ENCODE measurements at places on chromosomes 4 and X.

GRCh38 chrX:37825215-37825842 lies 22.0 kb downstream of the DYNLT3 start:
- DNase-seq = peak; percentile 40

- no peak for DNase-seq
Measured at GRCh38 chr4:25032126-25032525, 1.4 kb upstream of the LGI2 start.

GRCh38 chrX:29067351-29067750 lies 480.1 kb downstream of the IL1RAPL1 start:
- DNase-seq = no peak

DNA sequence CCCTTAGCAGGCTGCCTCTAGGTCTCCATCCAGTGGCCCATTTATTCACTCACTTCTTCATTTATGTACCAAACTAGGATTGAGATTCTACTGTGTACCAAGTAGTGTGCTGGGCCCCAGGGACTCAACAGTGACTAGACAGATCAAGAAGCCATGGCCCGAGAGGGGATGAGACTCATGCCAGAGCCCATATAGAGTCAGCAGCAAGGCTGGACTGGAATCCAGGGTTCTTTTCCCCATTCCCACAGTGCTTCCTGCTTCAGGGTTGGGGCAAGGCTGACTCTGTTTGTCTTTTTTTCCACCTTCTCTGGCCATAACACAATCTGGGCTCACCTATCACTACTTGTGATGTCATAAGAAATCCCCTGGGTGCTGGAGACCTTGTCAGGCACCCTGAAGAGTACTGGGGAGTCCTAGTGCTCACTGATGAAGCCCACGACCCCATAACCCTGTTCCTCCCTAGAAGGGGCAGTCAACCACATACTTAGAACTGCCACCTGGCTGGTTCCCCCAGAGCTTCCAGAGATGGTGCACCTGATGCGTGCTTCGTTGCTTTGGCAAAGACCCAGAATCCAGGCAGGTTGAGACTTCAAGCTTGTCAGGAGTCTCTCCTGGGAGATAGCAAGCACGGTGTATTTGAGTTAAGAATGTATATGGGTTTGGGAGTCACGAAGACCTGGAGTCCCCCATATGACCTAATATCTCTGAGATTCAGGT lies 6.2 kb downstream of the RTL5 start:
- DNase-seq = no peak

DNA sequence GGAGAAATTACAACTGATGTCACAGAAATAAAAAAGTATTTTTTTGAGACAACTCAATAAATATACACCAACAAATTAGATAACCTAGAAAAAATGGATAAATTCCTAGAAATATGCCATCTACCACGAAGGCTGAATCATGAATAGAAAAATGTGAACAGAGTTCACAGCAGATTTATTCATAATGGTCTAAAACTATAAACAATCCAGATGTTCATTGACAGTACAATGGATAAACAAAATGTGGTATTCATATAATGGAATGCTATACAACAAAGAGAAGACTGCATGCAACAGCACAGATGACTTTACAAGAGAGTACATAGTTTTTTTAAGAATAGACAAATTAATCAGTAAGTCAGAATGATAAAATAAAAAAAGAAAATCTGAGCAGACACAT lies 55.2 kb downstream of the CLOCK start:
- DNase-seq = no peak

- DNase-seq = no peak
Measured at GRCh38 chr4:152033621-152034020, 272.8 kb upstream of the GATB start.

DNA sequence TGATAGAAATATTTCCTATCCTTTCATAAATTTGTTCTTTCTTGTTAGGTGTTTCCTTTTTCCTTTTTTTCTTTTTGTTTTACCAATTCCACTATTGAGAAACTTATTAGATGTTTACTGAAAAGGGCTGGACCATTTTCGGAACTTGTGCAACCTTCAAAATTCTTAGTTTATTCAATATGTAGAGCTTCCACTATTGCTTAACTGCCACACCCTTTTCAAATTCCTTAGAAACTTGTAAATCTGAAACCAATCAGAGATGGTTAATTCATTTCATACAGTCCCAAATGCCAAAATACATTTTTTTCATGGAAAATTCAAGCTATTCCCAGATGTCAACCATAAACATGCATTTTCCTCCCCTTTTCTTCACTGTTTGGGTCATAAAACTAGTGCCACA lies 66.1 kb upstream of the SLC39A8 start:
- DNase-seq = no peak

DNA sequence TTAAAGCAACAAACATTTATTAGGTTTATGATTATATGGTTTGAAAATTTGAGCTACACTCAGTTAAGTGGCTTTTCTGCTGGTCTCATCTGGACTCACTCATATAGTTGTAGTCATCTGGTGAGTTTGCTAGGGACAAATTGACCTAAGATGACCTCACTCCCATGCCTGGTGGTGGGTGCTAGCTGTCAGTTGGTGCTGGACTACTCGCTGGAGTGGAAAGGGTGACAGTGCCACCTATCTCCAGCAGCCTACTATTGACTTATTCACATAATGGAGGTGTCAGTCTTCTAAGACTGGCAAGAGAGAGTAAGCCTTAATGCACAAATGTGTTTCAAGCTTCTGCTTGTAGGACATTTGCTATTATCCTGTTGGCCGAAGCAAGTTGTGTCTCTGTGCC lies 88.2 kb downstream of the TASL start:
- no peak for DNase-seq

DNA sequence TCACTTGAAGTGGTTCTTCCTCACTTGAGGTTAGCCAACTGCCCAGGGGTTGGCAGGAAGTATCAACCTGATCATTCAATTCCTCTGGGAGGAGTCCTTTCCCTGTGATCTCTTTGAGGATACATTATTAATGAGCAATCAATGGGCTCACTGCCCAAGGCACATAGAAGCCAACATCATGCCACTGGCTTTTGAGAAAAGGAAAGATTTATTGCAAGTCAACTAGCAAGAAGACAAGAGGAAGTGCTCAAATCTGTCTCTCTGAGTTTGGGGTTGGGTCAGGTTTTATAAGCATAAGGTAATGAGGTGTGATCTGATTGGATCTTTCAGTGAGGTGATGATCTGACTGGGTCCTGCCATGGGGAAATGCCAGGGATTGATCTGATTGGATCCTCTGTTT lies 39.6 kb downstream of the FGFBP1 start:
- no peak for DNase-seq

GRCh38 chrX:116384406-116384954 lies 51.9 kb upstream of the SLC6A14 start:
- DNase-seq = no peak

GRCh38 chrX:63250253-63250868 lies 100.8 kb downstream of the SPIN4 start:
- DNase-seq = no peak

DNA sequence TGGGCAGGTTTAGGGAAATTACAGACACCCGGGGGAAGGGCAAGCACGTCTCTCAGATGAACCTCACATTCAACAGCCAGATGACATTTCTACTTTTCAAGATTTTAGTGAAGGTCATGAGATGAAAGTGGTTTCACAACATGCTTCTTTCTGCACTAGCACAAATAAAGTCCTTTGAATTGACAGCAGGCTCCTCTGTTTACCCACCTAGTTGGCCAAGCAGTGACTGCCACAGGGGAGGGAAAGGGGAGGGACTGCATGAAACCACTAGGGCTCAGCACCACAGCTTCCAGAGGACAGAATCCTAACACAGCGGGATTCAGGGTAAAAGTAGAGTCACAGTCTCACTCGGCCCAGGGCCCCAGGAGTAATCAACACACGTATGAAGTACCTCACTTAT lies 6.2 kb downstream of the RAB40A start:
- no peak for DNase-seq

- no peak for DNase-seq
Measured at GRCh38 chrX:72025236-72025770, 106.4 kb downstream of the RTL5 start.

- no peak for DNase-seq
Measured at GRCh38 chr4:182931691-182932345, 14.6 kb upstream of the DCTD start.

All from MV-4-11 (cell line).